Esophagus mucosa (tissue), 1 donor: ENCODE measurements at places on chromosomes 11 and 22.

GRCh38 chr11:119421941-119422808 is 797 bp downstream of the THY1 start:
- ATAC-seq: no peak

DNA sequence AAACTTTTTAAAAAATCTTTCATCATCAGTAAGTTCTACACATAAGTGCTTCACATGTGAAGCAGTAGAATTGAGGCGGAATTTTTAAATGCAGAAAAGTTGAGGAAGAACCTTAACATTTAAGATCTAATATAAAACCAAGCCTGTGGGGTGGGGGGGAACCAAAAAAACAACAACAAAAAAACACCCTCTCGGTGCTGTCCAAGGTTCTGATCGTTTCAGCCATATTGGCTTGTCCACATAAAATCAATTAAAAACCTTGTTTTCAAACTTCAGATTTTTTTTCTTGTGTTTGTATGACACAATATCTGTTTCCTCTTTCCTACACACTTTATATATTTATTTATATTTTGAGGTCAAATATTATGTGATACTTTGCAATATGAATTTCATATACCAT is 130.0 kb downstream of the WNT7B start:
- ATAC-seq: no peak

- no peak for ATAC-seq
These were observed 181.2 kb downstream of the CSNK2A3 start for GRCh38 chr11:11171854-11172253.

DNA sequence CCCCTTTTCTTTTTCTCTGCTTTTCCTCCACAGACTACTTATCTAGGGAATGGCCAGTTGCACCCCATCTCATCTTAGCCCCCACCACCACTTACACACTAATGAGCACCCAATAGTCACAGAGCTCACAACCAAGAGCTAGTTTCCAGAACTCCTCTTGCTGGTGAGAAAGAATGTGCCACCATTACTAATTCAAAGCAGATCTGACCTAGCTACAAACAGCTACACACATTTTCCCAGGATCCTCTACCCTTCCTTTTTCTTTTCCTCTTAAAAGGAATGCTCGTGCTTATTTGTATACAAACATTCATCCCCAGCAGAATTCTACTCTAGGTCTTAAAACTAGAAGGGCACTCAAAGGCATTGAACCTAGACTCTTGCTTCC is 136.8 kb downstream of the CD44 start:
- no peak for ATAC-seq

DNA sequence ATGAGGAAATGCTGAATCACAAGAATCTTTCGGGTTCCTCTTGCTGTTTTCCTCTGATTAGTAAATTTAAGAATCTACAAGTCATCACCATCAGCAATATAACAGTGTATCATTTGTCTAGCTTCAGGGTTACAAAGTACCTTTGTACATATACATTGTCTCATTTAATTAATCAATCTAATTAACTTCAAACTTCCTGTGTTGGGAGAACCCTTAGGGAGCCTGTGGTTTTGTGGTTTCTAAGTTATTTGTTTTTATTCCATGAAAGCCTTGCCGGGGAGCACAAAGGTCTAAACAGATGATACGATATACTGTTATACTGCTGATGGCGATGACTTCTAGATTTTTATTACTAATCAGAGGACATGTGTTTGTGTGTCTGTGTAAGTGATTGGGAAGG is 41.0 kb downstream of the TIMP3 start:
- no peak for ATAC-seq

- no peak for ATAC-seq
These were observed 11.2 kb upstream of the ACR start for GRCh38 chr22:50726643-50727340.

- ATAC-seq: no peak
These were observed 112.1 kb downstream of the SLC1A2 start for GRCh38 chr11:35307221-35307621.

DNA sequence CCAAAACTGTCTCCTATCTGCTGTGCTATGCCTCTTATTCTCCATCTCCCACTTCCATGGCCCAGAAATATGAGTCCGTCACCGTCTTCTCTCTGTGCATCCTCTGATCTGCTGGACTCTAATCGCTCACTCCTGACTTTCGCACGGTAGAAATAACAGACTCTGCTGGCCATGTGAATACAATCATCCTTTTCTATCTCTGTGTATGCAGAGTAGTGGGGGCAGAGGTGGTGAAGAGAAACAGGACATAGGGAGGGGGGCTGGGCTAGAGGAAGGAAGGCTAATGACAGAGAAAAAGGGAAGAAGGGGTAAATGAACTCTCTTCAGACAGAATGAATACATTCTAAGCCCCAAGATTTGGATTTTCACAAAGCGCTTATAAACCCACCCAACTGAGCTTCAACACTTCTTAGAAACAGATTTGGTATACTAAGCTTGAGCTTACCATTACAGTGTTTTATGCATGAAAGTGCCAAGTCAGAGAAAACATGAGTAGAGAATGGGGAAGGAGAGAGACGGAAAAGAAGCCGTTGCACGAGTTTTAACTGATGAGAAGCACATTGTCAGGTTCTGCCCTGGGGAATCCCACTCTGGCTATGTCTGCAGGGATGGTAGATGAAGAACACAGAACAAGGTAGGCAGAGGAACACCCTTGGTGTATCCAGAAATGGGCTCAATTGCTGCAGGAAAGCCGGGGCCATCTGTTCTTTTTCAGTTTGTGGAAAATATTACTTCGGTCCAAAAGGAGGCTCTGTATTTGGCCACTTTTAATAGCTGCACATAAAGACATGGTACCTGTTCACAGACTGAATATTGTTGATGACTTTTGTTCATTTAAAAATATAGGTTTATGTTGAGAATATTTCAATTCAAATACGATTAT is 324.7 kb downstream of the ETS1 start:
- no peak for ATAC-seq

- ATAC-seq: no peak
These were observed 13.4 kb downstream of the CCDC134 start for GRCh38 chr22:41813726-41814410.

GRCh38 chr11:16811136-16812020 is 72.9 kb downstream of the C11orf58 start:
- ATAC-seq: peak; percentile 4
